ENCODE measurements at places on chromosomes 3 and 15.

DNA sequence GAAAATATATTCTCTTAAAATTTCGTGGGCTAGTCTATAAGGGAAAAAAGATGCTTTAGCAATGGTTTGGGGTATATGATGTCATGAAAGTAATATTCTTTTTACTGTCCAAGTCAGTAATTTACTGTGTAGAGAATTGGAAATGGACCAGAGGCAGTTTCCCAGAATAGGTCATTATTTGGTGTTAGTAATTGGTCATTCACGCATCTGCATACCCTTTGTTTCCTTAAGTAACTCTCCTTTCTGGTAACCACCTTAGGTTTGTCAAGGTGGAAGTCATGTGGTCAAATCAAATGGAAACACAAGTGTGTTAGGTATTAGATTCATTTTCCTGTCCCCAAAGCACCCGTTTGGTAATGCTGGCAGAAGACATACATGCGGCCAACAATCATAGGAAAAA, 23.9 kb downstream of the FBXO22 start:
- no peak overlapping the region for H3K4me3 ChIP-seq
- no peaks in the 10 kb centered on the region for H3K27me3 ChIP-seq
- peaks cover 21% of the 10 kb centered on the region for H3K4me1 ChIP-seq
- H3K36me3 ChIP-seq = peaks cover 4% of the 10 kb centered on the region
- H3K27ac ChIP-seq = no peak overlapping the region

DNA sequence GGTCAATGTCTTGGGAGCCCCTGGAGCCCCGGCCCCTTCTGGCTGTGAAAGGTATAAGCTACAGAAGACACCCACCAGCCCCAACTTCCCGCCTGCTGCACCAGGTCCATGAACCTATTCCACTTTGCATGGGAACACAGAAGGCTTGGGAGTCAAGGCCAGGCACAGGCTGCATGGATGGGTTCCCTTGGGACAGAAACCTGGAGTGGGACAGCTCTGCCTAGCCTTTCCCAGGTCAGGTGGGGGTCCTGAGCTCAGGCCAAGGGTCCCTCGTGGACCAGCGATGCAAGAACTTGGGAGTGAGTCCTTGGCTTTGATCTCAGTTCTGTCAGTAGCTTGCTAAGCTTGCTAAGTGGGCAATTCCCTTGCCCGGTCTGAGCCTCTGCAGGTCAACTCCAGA, 25.0 kb downstream of the TKT start:
- peaks cover under 1% of the 10 kb centered on the region for H3K4me1 ChIP-seq
- DNase-seq = no peak
- no peak overlapping the region for H3K27ac ChIP-seq
- no peak overlapping the region for H3K4me3 ChIP-seq
- no peaks in the 10 kb centered on the region for H3K27me3 ChIP-seq
- H3K36me3 ChIP-seq = peaks cover 88% of the 10 kb centered on the region

GRCh38 chr3:48405343-48405881, 24.5 kb downstream of the PLXNB1 start:
- DNase-seq = no peak
- no peaks in the 10 kb centered on the region for H3K27me3 ChIP-seq
- peaks cover 23% of the 10 kb centered on the region for H3K4me1 ChIP-seq
- no peak overlapping the region for H3K4me3 ChIP-seq

DNA sequence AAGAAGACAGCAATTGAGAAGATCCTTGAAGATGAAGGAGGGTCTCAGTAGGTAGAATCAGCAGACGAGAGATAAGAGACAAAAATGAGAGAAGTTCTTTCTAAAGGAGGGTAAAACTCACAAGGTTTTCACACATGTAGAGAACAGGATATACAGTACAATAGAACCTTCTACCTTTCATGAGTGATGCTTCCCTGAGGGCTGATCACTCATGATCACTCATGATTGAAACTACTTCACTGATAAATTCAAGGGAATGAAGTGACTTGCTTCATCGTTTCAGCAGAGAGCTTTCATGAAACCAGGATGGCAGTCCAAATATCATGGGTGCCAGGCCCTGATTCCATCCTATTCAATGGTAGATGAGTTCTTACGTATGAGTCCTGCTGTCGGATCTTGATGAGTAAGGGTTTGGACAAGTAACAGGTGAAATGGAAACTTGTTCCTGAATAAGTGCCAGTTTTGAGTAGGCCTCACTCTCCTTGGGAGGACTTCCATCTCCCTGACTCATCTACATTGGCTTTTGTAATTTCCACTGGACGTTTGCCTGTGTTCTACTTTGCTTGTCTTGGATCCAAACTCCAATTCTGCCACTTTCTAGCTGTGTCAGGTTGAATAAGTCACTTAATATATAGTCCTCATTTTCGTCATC, 9.6 kb upstream of the CLDN16 start:
- H3K27me3 ChIP-seq = no peaks in the 10 kb centered on the region
- H3K27ac ChIP-seq = peak overlapping the region; percentile 92
- no peaks in the 10 kb centered on the region for H3K36me3 ChIP-seq
- no peak for DNase-seq

- H3K36me3 ChIP-seq = no peaks in the 10 kb centered on the region
- H3K4me1 ChIP-seq = peaks cover 57% of the 10 kb centered on the region
- DNase-seq = no peak
- H3K27me3 ChIP-seq = no peaks in the 10 kb centered on the region
These were observed 120.3 kb downstream of the ASB7 start for GRCh38 chr15:100722551-100723314.
